A549 treated with dexamethasone at 1 μM for 4 hours (cell line): ENCODE measurements at places on chromosomes 3 and 15. TPM values are rescaled to one million over a fixed set of nuclear protein-coding genes. Genes with fewer than 3 reads are reported as not detected.

RPL35A gene
- total RNA-seq: 849 to 1,207 TPM (median 889 TPM) in 5 replicates

RLBP1 gene
- total RNA-seq: not detected in 5 replicates

LRRC15 gene
- 0.12 to 0.25 TPM (median 0.14 TPM) in 5 replicates for total RNA-seq

CHCHD6 gene
- 17.9 to 21.9 TPM (median 19.2 TPM) in 5 replicates for total RNA-seq

VIPR1 gene
- total RNA-seq: 1.2 to 2.3 TPM (median 1.7 TPM) in 5 replicates

SNTN gene
- total RNA-seq: not detected in 5 replicates

AMIGO3 gene
- total RNA-seq: 0.09 to 0.83 TPM (median 0.49 TPM) in 5 replicates

KBTBD8 gene
- total RNA-seq: 0.52 to 0.85 TPM (median 0.70 TPM) in 5 replicates

PODXL2 gene
- 7.3 to 10.2 TPM (median 9.4 TPM) in 5 replicates for total RNA-seq

ARGFX gene
- total RNA-seq: not detected in 5 replicates

PRR20G gene
- 1.8 to 2.6 TPM (median 2.0 TPM) in 5 replicates for total RNA-seq

TIMP4 gene
- total RNA-seq: 10.6 to 13.2 TPM (median 11.0 TPM) in 5 replicates

MAP4 gene
- 85.3 to 120 TPM (median 117 TPM) in 5 replicates for total RNA-seq

GABRR3 gene
- not detected in 5 replicates for total RNA-seq

IQCF2 gene
- total RNA-seq: not detected in 5 replicates

SLC9A9 gene
- 0.07 to 0.40 TPM (median 0.27 TPM) in 5 replicates for total RNA-seq

TRANK1 gene
- total RNA-seq: 1.1 to 2.1 TPM (median 1.4 TPM) in 5 replicates

MUC13 gene
- 6.5 to 8.6 TPM (median 7.6 TPM) in 5 replicates for total RNA-seq

GOLGA6L4 gene
- 0.39 to 1.4 TPM (median 1.2 TPM) in 5 replicates for total RNA-seq

CD96 gene
- total RNA-seq: not detected in 5 replicates

ATP10A gene
- total RNA-seq: 6.9 to 10.8 TPM (median 9.1 TPM) in 5 replicates

MAP6D1 gene
- 5.1 to 6.9 TPM (median 6.6 TPM) in 5 replicates for total RNA-seq

STX19 gene
- total RNA-seq: not detected in 5 replicates

AGBL1 gene
- not detected in 5 replicates for total RNA-seq

GOLGA6L9 gene
- 1.4 to 2.2 TPM (median 2.1 TPM) in 5 replicates for total RNA-seq
